ENCODE measurements at places on chromosomes 5 and 9. TPM values are rescaled to one million over a fixed set of nuclear protein-coding genes. Genes with fewer than 3 reads are reported as not detected.
A peak's percentile ranks its signal among the peaks of the same experiment; 100 is the strongest.

CMBL gene
- 80.9 TPM for polyA plus RNA-seq

TMEM171 gene
- 0.72 TPM for polyA plus RNA-seq

TMEM174 gene
- polyA plus RNA-seq: not detected

PRR7 gene
- 1.0 TPM for polyA plus RNA-seq

JAKMIP2 gene
- polyA plus RNA-seq: 3.2 TPM

ZNF658 gene
- 5.6 TPM for polyA plus RNA-seq

IL11RA gene
- 166 TPM for polyA plus RNA-seq

ST8SIA4 gene
- polyA plus RNA-seq: 7.9 TPM

PTPA gene
- 141 TPM for polyA plus RNA-seq

- no peak for DNase-seq
These were observed 1166.4 kb downstream of the CDH12 start for GRCh38 chr5:21686706-21687105.

- no peak for DNase-seq
These were observed 64.0 kb downstream of the SECISBP2 start for GRCh38 chr9:89382026-89382986.

DNA sequence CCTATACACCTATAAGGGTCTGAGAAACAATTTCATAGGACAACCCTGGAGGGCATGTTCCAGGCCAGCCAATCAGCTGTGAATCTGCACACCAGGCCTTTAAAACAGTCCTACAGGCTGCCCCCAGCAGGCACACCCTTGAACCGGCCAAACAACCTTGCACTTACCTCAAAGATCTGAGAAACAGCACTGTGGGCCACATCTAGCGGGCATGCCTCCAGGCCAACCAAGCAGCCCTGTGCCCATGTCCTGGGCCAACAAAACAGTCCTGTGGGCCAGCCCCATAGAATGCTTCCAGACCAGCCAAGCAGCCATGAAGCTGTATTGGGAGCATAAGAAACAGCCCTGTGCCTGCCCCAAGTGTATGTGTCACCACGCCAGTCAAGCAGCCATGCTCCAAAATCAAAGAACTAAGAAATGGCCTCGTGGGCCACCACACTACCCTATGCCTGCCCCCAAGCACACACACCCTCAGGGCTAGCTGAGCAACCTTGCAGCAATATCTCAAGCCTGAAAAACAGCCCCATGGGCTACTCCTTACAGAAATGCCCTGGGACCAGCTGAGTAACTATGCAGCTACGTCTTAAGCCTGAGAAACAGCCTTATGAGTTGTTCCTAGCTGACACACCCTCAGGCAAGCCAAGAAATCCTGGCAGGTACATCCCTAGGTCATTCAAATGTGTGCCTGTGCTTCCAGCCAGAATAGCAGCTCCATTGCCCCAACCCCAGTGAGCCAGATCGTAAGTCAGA lies 2243.8 kb upstream of the C9orf72 start:
- DNase-seq: no peak

- DNase-seq: no peak
These were observed 60.5 kb downstream of the CTSL start for GRCh38 chr9:87786423-87786822.

- no peak for DNase-seq
These were observed 363.5 kb downstream of the SLCO4C1 start for GRCh38 chr5:101932599-101932998.

DNA sequence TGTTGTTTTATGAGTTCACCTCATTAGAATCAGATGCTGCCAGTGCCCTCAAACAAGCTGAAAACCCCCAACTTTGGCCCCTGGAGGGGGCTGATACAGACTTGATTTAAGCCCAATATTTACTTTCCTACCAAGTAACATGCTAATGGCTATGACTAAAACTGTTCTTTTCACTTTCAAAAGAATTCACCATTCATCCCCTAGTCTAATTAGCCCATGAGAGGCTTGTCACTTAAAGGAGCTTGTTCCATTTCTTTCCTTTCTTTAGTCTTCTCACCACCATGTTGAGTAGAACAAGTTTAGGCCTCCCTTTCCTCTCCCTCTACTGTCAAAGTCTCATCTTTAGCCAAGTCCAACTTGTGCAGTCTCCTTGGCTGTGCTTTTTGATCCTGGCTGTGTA lies 50.4 kb downstream of the EPB41L4B start:
- no peak for DNase-seq

DNA sequence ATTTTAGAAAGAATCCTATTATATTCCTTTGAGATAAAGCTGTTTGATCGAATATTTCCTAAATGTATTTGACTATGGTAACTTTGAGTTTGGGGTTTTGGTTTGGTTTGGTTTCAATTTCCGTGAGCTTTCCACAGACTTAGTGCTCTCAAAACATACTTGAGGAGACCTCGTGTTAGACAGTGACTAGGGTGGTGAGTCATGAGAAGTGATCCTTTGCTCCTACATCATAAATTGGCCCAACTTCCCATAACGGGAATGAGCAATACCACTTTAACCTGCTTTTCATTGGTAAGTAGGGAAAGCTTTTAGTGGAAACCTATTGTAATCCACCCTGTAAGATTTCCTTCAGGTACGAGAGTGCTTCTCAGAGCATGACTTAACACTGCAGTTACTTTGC lies 3.8 kb upstream of the RASEF start:
- DNase-seq: no peak

DNA sequence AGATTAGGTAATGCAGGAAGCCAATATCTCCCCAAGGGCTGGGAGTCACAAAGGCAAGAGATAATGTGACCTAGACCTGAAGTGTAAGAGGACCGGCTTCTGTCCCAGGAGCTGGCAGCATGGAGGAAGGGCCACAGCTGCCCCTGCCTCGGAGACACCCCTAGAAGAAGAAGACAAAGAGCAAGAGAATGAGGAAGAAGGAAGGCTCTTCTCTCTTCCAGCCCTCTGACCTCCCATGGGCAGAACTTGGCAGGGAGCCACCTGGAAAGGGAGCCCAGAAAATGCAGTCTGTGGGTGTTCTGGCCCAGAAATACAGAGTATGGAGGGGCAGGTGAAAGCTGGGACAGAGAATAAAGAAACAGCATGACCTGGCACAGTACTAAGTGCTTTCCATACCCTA lies 151.0 kb downstream of the C5orf15 start:
- peak; percentile 10 for DNase-seq

- no peak for DNase-seq
These were observed 50.3 kb downstream of the APBA1 start for GRCh38 chr9:69621730-69622460.

DNA sequence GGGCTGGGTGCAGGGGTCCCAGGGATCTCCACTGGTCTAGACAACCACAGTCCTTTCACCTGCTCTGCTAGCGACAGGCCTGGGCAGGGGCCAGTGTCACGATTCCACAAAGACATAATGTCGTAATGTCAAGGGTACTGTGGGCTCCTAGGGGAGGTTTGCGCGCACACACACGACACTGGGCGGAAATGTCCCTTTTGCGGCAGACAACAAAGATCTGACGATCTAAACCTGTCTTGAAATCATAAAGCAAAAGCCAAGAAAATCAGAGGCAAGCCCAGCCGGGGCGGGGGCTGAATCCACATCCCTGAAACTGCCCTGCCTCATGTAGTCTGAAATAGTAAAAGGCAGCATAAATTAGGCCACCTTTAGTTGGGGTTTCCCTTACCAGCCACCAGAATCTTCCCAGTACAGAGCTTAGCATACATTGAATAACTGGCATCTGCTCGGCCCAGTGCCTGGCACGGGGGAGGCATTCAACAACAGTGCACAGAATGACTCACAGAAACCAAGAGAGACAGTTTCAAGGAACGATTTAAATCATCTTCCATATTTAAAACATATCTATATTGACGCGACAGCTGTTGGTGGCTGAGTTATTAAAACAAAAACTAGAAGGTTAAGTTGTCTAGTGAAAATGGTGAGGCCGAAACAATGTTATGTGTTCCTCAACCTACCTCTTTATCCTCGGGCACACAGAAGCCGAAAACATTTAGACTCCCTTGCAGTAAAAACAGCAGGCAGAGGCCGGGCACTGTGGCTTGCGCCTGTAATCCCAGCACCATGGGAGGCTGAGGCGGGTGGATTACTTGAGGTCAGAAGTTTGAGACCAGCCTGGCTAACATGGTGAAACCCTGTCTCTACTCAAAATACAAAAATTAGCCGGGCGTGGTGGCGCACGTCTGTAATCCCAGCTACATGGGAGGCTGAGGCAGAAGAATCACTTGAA lies 151.0 kb downstream of the MYO10 start:
- DNase-seq: no peak

- peak; percentile 85 for DNase-seq
These were observed 838.3 kb downstream of the TLE4 start for GRCh38 chr9:80410106-80410505.

DNA sequence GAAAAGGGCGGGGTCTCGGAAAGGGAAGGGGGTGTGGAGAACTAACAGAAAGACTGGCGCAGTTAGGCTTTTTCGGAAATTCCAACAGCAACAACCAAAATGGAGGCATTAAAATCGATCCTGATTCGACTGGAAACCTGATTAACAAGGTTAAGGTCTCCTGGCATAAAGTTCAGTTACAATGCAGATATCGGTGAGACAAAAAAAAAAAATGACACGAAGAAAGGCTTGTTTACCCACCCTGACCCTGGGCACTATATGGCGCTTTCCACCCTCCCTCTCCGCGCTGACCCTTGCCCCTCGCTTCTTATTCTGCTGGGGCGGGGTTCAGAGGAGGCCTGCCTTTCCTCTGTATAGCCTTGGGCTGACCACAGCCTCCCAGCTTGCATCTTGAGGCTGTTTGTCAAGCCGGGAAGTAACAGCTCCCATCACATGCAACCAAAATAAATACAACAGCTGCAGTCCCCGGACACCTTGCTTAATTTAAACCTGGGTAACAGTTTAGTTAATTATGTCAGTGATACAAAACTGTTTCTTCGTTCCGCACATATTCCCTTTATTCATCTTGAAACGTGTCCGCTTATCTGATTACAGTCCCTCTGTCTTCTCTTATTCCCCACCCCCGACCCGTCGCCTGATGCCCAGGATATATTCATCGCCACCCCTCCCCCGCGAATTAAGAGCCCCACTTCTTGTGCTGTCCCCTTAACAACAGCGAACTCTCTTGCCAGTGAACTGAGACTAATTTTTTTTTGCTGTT lies 795 bp upstream of the PJA2 start:
- DNase-seq: peak; percentile 95
